Cardiac fibroblast (primary cell): ENCODE measurements at places on chromosomes 13 and 19.

- DNase-seq: peak; percentile 42
These were observed 982.4 kb upstream of the MIR17HG start for GRCh38 chr13:90365130-90365529.

DNA sequence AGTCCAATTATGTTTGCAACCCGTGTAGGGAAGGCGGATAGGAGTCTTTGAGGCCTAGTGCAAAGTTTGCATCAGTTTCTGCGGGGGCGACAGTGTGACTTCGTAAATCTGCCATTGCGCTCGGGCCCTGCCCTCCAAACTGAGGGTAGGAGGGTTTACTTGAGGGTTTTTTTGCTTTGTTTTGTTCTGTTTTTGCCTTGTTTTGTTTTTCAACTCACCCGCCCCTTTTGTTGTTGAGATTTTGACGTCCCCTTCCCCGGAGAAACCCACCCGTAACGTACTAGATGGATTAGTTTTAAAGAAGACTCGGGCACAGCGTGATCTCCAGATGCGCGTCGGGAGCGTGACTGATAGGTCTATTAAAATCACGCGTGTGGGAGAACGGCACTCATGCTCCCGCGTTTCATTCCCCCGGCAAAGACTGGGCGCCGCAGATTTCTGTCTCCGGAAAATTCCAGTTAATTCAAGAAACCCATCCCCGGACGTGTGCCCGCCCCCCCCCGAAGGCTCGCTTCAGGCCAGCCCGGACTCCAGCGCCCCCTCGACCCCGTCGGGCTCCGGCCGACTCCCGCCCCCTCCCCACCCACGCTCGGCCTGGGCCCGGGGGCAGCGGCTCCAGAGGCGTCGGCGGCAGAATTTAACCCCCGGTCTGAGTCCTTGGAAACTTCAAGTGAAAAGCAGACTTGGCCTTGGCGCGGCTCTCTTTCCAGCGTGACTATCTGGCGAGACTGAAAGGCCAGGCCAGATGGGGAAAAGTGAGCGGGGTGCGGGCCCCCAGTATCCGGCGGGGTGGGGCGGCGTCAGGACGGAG is 5.0 kb downstream of the SOX1 start:
- no peak for DNase-seq

DNA sequence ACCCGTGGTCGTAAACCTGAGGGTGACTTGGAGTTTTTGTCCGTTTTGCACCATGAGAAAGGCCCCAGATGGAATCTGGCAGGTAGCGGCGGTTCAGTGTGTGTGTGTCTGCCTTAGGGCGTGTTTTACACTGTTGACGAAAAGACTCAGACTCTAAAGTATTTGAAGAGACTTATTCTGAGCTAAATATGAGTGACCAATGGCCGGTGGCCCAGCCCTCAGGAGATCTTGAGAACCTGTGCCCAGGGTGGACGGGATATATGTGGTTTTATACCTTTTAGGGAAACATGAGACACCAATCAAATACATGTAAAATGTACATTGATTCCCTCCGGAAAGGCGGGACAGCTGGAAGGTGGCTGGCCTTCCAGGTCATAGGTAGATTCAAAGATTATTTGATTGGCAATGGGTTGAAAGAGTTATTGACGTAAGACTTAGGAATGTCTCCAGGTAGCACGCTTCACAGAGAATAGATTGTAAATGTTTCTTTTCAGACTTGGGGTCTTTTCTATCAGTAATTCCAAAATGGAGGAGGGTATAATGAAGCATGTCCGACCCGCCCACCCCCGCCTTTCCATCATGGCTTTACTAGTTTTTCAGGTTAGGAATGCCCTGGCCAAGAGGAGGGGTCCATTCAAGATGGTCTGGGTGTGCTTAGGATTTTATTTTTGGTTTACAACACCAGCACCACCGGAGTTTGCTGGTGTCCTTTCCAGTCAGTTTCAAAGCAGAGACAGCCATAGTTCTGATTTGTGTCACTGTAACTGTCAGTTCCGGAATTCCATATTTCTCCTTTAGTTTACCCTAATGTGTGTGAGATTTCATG is 1.0 kb upstream of the ZNF529 start:
- peak; percentile 47 for DNase-seq

DNA sequence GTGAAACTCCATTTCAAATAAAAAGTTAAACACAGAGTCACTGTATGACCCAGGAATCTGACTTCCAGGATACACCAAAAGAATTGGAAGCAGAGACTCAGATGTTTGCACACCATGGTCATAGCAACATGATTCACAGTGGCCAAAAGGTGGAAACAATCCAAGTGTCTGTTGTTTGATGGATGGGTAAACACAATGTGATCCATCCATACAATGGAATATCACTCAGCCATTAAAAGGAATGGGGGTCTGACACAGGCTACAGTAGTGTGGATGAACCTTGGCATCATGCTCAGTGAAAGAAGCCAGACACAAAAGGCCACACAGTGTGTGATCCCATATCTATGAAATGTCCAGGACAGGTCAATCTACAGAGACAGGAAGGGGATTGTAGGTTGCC is 174.3 kb downstream of the PTPRS start:
- peak; percentile 38 for DNase-seq

DNA sequence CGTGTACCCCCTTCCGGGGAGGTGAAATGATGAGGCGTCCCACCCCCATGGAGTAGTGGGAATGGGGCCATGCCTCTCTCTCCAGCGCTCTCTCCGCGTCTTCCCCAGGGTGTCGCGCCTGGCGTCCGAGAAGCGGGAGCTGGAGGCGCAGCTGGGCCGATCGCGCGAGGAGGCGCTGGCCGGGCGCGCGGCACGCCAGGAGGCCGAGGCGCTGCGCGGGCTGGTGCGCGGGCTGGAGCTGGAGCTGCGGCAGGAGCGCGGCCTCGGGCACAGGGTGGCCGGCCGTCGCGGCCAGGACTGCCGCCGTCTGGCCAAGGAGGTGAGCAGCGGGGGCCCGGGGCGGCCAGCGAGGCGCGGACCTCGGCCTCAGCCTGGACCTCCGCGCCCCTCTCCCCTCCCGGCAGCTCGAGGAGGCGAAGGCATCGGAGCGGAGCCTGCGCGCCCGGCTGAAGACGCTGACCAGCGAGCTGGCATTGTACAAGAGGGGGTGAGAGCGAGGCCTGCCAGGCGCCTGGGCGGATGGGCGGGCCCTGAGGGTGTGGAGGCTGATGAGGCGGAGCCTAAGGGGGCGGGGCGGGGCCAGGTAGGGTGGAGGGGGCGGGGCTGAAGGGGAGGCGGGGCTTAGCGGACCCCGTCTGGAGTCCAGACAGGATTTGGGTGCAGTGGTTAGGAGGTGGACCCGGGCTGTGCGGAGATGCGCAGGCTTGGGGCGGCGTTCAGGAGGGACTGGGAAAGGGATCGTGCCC is 7.7 kb downstream of the PGLYRP1 start:
- DNase-seq: peak; percentile 48

DNA sequence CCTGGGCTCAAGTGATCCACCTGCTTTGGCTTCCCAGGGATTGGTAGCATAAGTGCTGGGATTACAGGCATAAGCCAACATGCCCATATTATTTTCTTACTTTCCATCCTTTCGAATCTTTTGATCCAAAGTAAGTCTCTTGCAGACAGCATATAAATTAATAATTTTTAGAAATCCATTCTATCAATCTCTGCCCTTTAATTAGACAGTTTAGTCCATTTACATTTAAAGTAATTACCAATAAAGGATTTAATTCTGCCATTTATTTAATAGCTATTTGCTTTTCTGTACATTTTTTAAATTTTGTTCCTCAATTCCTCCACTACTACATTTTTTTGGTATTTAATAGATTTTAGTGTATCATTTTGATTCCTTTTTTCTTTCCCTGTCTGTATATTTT is 7.3 kb upstream of the URI1 start:
- no peak for DNase-seq

DNA sequence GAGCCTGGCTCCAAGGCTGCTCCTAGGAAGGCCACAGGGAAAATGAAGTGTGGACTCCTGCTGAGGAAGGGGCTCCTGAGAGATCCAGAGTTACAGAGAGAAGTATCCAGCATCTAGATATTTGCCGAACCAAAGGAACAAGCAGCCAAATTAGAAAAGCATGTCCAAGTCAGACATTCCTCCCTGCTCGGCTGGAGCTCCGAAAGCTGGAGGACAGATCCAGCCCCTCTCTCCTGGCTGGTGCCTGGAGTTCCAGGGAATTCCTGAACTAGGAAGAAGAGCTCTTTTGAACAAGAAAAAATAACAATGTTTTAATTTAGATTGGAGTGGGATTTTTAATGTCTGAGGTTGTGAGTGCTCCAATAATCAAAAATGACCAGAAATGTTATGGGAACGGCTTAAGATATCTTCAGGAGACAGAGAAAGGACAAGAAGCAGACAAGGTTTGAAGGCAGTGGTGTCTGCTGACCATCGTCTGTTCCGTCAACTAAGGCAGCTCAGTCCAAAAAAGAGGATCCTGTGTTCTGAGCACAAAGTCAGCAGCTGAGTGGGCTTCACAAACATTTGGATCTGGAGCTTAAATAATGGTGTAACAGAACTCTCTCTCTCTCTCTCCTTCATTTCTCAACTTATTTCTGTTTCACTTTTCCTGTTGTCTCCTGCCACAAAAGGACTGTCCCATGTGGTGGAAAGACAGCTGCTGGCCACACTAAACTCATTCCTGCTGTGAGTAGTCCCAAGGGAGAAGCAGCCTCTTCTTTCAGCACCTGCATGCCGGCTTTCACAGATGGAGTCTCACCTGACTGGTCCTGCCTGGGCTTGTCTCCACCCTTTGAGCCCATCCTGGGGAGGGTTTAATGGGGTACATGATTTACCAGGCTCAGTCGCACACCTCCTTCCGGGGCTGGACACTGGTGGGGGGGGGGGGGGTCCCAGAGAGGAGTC is 31.5 kb upstream of the IRS2 start:
- DNase-seq: no peak
